ENCODE measurements at places on chromosomes 3 and 15.

GRCh38 chr15:51303462-51303980, 34.9 kb downstream of the CYP19A1 start:
- no peak for DNase-seq

- DNase-seq = peak; percentile 1
These were observed 321.8 kb downstream of the FEZF2 start for GRCh38 chr3:62051506-62051905.

DNA sequence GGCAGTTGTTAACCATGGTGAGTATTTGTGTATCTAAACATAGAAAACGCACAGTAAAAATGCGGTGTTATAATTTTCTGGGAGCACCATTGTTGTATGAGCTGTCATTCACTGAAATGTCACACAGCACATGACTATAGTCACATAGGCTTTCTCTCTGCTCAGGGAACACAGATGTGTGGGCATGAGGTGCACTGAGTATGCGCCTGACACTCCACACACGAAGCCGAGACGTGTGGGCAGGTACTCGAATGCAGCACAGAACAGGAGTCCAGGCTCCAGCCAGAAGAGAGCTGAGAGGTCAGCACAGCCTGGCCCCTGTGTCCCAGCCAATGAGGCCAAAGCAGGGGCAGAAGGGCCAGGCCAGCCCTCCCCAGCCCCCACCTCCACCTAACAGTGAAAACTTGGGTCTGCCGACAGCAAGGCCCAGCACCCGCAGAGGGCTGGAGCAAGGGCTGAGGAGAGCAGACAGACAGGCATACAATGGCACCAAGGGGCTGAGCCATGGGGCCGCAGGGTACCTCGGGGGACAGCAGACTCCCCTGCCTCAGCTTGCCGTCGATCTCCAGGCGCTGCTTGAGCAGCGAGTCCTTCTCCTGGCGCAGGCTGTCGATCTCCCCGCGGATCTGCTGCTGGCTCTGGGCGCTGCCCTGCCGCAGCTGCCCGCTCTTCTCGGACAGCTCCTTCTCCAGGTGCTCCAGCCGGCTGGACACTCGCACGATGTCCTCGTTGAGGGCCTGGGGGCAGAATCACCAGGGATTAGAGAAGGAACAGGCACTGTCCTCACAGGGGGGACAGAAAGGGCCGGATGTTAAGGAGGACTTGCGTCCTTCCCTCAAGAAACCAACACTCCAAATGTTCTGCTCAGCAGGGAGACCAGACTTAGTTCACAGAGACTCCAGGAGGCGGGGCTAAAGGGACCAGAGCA, 24.0 kb downstream of the KIF7 start:
- peak; percentile 10 for DNase-seq

DNA sequence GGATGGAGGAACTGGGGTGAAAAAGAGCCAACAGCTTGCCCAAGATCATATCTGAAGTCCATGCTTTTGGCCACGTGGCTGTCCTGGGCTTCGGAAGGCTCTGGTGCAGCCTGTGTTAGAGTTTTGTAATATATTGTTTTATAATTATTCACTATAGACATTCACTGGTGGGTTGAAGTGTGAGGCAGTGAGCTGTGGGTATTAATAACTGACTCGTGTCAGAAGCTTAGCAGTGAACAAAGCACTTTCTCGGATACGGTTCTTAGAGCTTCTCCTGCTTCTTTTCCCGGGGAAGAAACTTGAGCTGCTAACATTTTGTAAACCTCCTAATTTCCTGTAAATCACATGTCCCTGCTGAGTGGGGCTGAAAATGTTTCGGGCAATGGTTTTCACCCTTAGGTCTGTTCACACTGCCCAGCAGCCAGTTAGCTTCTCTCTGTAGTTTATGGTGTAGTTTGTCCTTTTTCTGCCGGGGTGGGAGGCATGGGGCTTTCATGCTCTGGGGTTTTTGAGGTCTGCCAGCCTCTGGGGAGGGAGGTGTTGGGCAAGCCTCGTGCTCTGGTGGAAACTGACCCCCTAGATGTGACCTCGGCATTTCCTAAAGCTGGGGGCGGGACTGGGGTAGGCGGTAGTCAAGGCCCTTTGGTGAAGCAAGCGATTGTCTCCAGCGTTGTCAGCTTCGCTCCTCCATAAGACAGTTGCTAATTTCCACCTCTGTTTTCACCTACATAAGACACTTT, 1.7 kb downstream of the MRAS start:
- no peak for DNase-seq

DNA sequence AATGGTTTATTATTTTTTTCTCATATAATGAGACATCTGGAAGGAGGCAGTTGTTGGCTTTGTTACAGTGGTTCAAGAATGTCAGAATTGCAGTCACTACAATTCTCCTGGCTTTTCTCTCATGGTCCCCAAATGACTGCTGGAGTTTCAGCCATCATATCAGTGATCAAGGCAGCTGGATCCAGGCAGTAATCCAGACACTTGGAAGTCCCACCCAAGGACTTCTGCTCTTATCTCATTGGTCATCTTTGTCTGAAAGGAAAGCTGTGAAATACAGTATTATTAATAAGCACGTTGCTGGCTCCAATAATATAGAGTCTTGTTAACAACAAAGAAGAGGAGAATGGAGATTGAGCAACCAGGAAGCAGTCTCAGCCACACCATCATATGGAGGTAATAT, 22.9 kb upstream of the MED12L start:
- DNase-seq = no peak

DNA sequence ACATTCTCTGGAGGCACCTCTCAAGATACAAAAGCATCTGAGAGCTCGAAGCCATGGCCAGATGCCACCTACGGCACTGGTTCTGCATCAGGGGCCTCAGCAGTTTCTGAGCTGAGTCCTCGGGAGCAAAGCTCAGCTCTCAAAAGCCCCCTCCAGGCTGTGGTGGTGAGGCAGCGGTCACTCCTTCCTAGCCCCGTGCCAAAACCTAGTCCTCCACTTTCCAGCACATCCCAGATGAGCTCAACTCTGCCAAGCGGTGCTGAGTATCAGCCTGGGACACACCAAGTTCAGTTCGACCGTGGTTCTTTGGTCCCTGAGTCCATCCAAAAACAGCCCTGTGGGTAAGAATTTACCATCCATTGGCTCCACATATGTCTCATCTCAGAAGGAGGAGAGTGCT, 79.3 kb upstream of the STT3B start:
- no peak for DNase-seq

- no peak for DNase-seq
These were observed 22.9 kb downstream of the SNRPN start for GRCh38 chr15:24977686-24978085.

- no peak for DNase-seq
These were observed 28.1 kb downstream of the ARHGEF26 start for GRCh38 chr3:154149286-154149685.

Data from HuH-7 (cell line).